ENCODE measurements at places on chromosomes 13 and 19. TPM values are rescaled to one million over a fixed set of nuclear protein-coding genes. Genes with fewer than 3 reads are reported as not detected.

The CDC42EP5 gene
- total RNA-seq, result not detected

- peaks cover 100% of the 10 kb centered on the region for H3K27me3 ChIP-seq
- H3K4me1 ChIP-seq, result peaks cover 9% of the 10 kb centered on the region
- no peak overlapping the region for H3K27ac ChIP-seq
- DNase-seq, result no peak
- H3K4me3 ChIP-seq, result no peak overlapping the region
Observed at GRCh38 chr13:94703271-94703670, 9.1 kb downstream of the SOX21 start.

- peaks cover 50% of the 10 kb centered on the region for H3K4me1 ChIP-seq
- H3K27ac ChIP-seq, result no peak overlapping the region
- peaks cover 7% of the 10 kb centered on the region for H3K27me3 ChIP-seq
- no peak for DNase-seq
Observed at GRCh38 chr13:94325650-94326049, 153.8 kb downstream of the DCT start.

- no peaks in the 10 kb centered on the region for H3K36me3 ChIP-seq
- no peak overlapping the region for H3K4me3 ChIP-seq
- no peaks in the 10 kb centered on the region for H3K4me1 ChIP-seq
- no peaks in the 10 kb centered on the region for H3K27me3 ChIP-seq
- DNase-seq, result no peak
Observed at GRCh38 chr13:35992964-35993363, 138.2 kb downstream of the DCLK1 start.

DNA sequence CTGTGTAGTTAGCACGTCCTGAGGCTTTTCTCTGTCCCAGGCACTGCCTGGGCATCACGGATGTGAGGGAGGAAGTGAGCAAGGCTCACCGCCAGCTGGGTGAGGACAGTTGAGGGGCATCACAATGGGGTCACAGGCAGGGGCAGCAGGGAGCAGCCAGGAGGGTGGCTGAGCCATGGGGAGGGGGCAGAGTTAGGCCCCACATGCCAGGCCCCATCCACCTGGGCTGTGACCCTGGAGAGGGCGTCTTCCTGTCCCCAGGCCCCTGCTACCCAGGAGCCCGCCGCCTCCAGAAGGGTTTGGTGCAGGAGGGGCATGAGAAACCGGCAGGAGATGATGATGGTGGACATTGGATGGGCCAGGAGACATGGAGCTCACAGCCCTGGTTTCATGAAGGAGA is 56.8 kb upstream of the F7 start:
- H3K27me3 ChIP-seq, result no peaks in the 10 kb centered on the region
- peaks cover 5% of the 10 kb centered on the region for H3K36me3 ChIP-seq
- no peak overlapping the region for H3K27ac ChIP-seq

DNA sequence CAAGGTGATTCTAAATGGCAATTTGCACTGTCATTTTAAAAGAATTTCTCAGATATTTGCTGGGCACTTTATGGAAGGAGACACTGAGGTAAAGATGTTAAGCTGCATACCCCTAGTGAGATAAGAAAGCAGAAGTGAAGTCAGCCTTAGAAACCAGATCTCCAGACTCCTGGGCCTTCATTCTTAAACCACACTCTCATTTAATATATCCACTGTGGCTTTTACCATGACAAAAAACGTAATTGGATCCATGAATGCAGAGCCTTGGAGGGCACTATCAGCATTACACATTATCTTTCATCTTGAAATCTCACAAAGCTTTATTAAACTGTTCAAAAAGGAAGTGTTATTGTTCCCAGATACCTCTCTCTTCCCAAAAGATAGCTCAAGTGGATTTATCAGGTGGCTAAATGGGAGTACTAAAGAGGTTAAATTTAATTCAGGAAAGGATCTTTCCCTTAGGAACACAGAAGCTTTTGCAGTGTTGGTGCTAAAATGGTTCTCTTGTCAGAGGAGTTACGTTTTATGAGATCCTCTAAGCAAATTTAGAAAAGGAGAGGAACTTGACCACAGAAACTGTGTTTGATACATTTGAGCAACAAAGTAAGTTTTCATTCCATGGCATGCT is 1060.4 kb downstream of the EFNB2 start:
- H3K36me3 ChIP-seq, result no peaks in the 10 kb centered on the region
- H3K4me1 ChIP-seq, result no peaks in the 10 kb centered on the region
- no peak for DNase-seq
- no peaks in the 10 kb centered on the region for H3K27me3 ChIP-seq

GRCh38 chr13:111168107-111168506 is 53.0 kb downstream of the ARHGEF7 start:
- no peak overlapping the region for H3K27ac ChIP-seq
- peaks cover 44% of the 10 kb centered on the region for H3K36me3 ChIP-seq
- no peaks in the 10 kb centered on the region for H3K27me3 ChIP-seq
- no peak overlapping the region for H3K4me3 ChIP-seq
- DNase-seq, result no peak

GRCh38 chr13:74134221-74134776 is at the start of gene KLF12:
TSS of gene KLF12 (minus strand) at chr13:74134404.
- peaks cover 29% of the 10 kb centered on the region for H3K4me1 ChIP-seq
- H3K27ac ChIP-seq, result peak within 1 kb of the TSS; percentile 93
- H3K4me3 ChIP-seq, result peak within 1 kb of the TSS; percentile 95
- peaks cover 6% of the 10 kb centered on the region for H3K36me3 ChIP-seq
- no peaks in the 10 kb centered on the region for H3K27me3 ChIP-seq

Data from activated naive CD8-positive, alpha-beta T cell treated with anti-CD3 and anti-CD28 coated beads for 36 hours (primary cell).